T-helper 17 cell (primary cell): ENCODE measurements at places on chromosomes 6 and 20.
A peak's percentile ranks its signal among the peaks of the same experiment; 100 is the strongest.

DNA sequence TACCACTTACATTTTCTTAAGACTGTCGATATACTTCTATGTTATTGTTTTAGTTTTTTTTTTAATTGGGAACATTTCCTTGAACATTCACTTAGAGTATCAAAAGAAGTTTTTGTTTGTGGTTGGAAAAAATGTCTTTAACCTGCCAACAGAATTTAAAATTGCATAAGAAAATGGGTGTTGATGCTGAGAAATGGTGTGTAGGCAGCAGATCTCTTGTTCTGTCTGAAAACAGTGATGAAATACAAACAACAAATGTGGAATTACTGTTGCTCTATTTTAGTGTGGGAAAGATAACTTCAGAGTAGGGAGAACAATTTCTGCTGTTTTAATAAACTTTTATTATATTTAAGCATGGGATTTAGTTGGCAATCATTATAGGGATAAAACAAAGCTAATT is 293.5 kb downstream of the CDKAL1 start:
- peaks cover 6% of the 10 kb centered on the region for H3K4me1 ChIP-seq
- H3K27me3 ChIP-seq: no peaks in the 10 kb centered on the region
- DNase-seq: no peak

DNA sequence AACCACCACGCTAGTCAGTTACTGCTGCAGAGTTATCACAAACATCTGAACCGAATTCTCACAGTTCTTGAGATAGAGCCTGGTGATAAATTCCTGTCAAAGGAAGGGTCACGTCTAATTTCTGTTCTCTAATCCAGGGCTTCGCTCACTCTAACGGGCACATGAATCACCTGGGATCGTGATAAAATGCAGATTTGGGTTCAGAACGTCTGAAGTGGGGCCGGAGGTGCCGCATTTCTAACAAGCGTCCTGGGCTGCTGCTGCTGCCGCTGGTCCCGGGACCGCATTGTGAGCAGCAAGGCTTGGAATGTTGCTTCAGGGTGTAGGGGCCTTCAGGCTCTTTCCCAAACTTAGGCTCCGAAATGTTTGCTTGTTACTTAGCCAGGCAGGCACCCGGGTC is 264.1 kb downstream of the CDC5L start:
- no peak overlapping the region for H3K27ac ChIP-seq
- peaks cover 8% of the 10 kb centered on the region for H3K4me1 ChIP-seq
- no peaks in the 10 kb centered on the region for H3K27me3 ChIP-seq
- no peaks in the 10 kb centered on the region for H3K36me3 ChIP-seq
- DNase-seq: no peak

DNA sequence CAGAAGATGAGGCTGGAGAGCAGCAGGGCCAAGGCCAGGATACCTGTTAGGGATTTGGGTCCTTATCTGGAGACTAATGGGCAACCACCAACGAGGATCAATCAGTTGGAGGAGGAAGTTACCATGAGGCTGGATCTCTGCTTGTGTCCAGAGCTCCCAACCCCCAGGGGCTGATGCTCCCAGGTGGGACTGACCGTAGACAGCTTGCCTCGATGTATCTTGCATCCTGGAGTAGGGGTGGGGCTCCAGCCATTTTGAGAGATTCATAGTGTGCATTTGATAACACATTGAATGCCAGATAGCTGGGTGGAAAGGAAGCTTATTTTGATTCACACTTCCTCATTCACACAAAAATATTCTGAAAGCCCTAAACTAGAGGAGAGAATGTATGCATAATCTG is 4.6 kb upstream of the RFPL4B start:
- H3K27me3 ChIP-seq: peaks cover 37% of the 10 kb centered on the region
- no peaks in the 10 kb centered on the region for H3K4me1 ChIP-seq
- H3K36me3 ChIP-seq: no peaks in the 10 kb centered on the region
- H3K27ac ChIP-seq: no peak overlapping the region

GRCh38 chr6:138517635-138518034 is 18.3 kb upstream of the NHSL1 start:
- H3K4me3 ChIP-seq: no peak overlapping the region
- peaks cover 19% of the 10 kb centered on the region for H3K4me1 ChIP-seq
- H3K27me3 ChIP-seq: peaks cover 19% of the 10 kb centered on the region

DNA sequence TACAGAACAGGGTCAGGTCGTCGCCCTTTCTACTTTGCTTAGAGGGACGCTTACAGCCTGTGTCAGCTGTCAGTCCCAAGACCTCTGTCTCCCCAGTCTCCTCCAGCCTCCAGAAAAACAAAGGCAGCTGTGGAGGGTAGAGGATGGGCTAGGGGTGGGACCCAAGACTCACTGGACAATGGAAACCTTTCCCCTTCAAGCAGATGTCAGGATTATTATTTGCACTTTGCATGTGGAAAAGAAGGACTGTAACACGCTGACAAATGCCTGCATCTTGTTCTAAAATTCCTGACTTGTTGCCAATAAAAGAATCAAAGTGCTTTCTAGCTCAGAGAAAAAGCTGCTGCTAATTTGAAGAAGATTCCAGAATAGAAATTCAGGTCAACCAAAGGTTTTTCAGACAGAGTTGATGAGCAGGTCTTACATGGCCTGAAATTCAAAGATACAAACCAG is 58.7 kb downstream of the SNX5 start:
- peaks cover 7% of the 10 kb centered on the region for H3K4me1 ChIP-seq
- H3K36me3 ChIP-seq: peaks cover 10% of the 10 kb centered on the region
- H3K27ac ChIP-seq: no peak overlapping the region
- H3K4me3 ChIP-seq: no peak overlapping the region
- H3K27me3 ChIP-seq: peaks cover 48% of the 10 kb centered on the region
- no peak for DNase-seq

DNA sequence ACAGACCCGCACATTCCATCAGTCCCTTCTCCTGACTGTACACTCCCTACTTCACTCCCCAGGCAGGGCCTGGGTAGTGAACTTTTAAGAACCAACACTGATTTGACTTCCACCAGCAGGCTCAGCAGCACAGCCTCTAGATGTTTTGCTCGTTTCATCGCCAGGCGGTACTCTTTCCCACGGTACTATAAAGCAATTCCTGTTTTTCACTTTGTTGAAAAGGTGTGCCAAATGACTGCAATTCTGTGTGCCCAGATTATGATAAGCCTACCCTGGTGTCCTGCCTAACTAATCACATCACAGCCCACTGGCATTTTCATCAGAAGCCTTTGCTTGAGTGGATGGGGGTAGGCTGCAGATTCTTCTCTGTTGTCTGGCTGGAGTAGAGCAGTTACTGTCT is 12.9 kb upstream of the WTAP start:
- no peaks in the 10 kb centered on the region for H3K27me3 ChIP-seq
- H3K4me1 ChIP-seq: peaks cover 2% of the 10 kb centered on the region
- H3K27ac ChIP-seq: no peak overlapping the region
- no peak for DNase-seq
- no peak overlapping the region for H3K4me3 ChIP-seq

DNA sequence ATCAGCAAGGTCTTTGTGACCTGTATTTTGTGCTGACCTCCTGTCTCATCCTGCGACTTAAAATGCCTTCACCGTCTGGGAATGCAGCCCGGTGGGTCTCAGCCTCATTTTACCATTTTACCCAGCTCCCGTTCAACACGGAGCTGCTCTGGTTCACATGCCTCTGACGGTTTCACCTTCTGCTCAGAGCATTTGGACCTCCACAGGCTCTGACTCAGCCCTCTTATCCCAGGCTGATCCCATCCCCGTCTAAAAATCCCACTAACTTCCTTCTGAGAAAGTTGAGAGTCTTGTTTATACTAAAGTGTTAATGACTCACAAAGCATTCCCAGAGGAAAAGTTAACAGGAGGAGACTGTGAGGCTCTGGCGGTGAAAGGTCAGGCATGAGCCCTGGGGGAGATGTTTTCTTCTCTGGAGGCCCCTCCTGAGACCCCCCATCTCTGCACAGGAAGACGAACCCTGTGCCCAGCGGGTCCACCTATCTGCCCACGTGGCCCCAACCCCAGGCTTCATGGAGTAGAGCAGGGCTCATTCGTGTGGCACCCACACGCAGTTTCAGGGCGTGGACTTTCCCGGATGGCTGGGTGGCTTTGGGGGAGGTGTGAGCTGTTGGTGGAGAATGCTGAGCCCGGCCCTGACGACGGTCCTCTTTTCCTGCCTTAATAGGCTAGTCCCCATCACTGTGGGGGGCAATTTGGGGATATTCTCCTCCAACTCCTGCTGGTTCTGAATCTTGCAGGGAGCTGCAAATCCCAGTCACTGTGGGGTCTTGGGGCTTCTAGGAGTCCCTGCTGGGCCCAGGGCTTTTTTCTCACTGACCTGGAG is 3.3 kb upstream of the BIRC7 start:
- no peaks in the 10 kb centered on the region for H3K36me3 ChIP-seq
- H3K4me3 ChIP-seq: no peak overlapping the region

DNA sequence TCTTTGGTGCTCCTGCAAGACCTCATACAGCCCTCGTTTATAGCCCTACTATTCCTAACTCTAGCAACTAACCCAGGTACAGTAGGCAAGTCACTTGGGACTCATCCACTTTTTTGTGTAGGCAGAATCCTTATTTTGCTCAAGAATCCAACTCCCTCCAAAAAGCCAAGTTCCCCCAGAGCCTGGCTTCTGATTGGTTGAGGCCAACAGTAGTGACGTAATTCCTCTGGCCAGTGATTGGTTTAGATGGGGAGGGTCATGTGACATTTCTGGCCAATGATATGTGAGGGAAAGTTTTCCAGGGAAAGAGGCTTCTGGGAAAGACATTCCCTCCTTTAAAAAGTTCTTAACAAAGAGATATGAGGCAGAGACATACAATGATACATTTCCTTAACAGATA is 32.1 kb downstream of the KIAA1755 start:
- no peak overlapping the region for H3K27ac ChIP-seq
- DNase-seq: no peak
- H3K4me3 ChIP-seq: no peak overlapping the region
- peaks cover 2% of the 10 kb centered on the region for H3K4me1 ChIP-seq

GRCh38 chr6:13194852-13195251 is 133.5 kb downstream of the TBC1D7 start:
- no peak overlapping the region for H3K27ac ChIP-seq
- no peak overlapping the region for H3K4me3 ChIP-seq
- DNase-seq: no peak
- peaks cover 6% of the 10 kb centered on the region for H3K4me1 ChIP-seq

DNA sequence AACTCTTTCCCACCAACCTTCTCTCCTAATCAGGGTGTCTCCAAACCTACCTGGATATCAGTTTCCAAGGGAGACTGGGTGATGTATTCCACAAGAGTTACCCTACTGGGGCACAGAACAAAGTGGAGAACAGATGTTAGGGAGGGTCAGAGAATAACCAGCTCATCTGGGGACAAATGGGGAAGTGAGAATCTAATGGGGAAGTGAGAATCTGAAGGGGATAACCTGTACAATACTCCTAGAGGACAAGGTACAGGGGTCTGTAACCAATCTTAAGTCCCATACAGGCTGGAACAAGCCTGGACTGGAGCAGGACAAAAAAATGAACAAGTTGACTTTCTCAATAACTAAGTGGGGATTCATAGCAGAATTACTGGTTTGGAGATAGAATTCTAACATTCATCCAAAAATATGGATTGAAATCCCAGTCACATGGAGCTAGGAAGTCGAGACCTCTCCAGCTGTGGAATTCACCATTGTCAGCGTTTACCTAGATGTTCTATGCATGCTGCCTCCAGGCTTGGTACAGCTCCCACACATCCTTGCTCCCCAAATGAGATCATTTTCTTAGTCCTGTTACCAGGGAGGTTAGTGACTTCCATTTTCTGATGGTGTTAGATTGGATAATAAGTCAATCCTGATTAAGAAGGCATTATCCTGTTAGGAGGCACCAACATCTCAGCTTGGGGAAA is 214.8 kb upstream of the MOCS1 start:
- no peaks in the 10 kb centered on the region for H3K36me3 ChIP-seq
- no peak overlapping the region for H3K4me3 ChIP-seq
- no peak overlapping the region for H3K27ac ChIP-seq
- no peak for DNase-seq

DNA sequence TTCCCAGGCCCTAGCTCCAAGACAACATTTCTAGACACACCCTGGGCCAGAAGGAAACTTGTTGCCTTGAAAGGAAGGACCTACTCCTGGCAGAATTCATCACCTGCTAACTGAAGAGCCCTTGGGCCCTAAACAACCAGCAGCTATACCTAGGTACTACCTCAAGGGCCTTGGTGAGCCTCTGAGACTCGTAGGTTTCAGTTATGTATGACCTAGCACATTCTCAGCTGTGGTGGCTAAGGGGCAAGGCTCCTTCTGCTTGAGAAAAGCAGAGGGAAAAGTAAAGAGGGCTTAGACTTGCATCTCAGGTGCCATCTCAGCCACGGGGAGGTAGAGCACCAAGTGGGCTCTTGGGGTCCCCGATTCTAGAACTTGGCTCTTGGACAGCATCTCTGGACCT is 132.3 kb upstream of the NHSL1 start:
- H3K27ac ChIP-seq: no peak overlapping the region
- no peaks in the 10 kb centered on the region for H3K27me3 ChIP-seq
- H3K4me1 ChIP-seq: no peaks in the 10 kb centered on the region
- DNase-seq: no peak

- H3K4me1 ChIP-seq: no peaks in the 10 kb centered on the region
- no peak overlapping the region for H3K27ac ChIP-seq
- no peak overlapping the region for H3K4me3 ChIP-seq
- H3K36me3 ChIP-seq: peaks cover 5% of the 10 kb centered on the region
Observed at GRCh38 chr6:111329882-111330633, 153.0 kb downstream of the REV3L start.

GRCh38 chr6:136784910-136785746 is 7.1 kb downstream of the MAP3K5 start:
- no peaks in the 10 kb centered on the region for H3K27me3 ChIP-seq
- no peak for DNase-seq
- peak overlapping the region; percentile 90 for H3K4me3 ChIP-seq
- no peaks in the 10 kb centered on the region for H3K36me3 ChIP-seq
- H3K4me1 ChIP-seq: peaks cover 60% of the 10 kb centered on the region
- H3K27ac ChIP-seq: peak overlapping the region; percentile 96

DNA sequence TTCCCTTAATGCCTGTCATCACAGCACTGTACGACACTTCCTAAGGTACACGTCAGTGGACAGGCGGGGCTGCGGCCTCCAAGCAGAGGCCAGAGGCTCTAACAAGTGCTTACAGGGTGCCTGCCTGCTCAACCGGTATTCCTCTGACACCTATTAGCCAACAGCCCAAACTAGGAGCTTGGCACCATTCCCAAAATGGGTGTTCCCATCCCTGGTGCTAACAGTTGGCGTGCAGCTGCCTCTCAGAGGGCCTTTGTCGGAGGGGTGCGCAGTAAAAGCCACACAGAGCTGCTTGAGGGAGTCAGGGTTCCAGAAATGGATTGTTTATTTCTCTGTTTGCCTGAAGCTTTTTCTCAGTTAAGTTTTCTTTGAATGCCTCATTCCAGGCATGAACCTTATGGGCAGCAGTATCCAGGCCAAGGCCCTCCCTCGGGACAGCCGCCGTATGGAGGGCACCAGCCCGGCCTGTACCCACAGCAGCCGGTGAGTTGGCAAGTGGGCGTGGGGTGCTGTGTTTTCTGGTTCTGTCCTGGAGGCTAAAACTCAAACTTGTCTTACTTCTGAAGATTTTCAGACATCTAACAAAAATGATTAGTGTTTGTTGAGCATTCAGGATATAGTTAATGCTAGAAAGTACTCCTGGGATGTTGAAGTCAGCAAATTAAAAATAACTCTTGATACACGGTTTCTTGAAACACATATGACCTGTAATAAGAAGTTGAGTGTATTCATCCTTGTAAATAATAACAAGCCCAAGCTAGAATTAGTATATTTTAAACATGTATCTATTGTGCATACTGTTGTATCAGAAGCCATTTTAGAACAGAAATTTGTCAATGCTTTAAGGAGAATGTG is 124.7 kb downstream of the TMEM242 start:
- no peak for DNase-seq
- no peak overlapping the region for H3K4me3 ChIP-seq
- no peaks in the 10 kb centered on the region for H3K27me3 ChIP-seq
- peaks cover 5% of the 10 kb centered on the region for H3K36me3 ChIP-seq
- no peak overlapping the region for H3K27ac ChIP-seq
- peaks cover 10% of the 10 kb centered on the region for H3K4me1 ChIP-seq
